ENCODE measurements at places on chromosomes 1 and 21.

- no peak overlapping the region for H3K4me3 ChIP-seq
- H3K27me3 ChIP-seq = no peaks in the 10 kb centered on the region
- no peak overlapping the region for H3K27ac ChIP-seq
- no peaks in the 10 kb centered on the region for H3K4me1 ChIP-seq
- H3K36me3 ChIP-seq = no peaks in the 10 kb centered on the region
Measured at GRCh38 chr1:50793521-50793920, 166.5 kb downstream of the FAF1 start.

DNA sequence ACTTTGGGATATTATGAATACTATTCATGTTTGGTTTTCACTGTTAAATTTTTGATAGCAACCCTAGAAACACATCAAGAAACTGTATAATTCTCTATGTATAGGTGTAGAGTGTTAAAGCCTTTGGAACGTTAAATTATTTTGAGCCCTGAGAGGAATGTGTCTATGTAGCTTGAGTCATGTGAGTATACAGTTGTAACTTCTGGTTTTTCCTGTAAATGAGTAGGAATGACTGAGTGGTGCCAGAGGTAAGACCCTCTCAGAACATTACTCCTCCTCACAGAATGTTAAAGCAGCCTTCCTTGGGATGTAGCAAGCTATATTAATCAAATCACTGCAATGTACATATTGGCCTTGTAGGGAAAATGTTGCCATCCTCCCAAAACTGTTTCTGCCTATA, 69.0 kb downstream of the C1orf21 start:
- H3K36me3 ChIP-seq = no peaks in the 10 kb centered on the region
- H3K4me1 ChIP-seq = no peaks in the 10 kb centered on the region
- H3K27me3 ChIP-seq = peaks cover 6% of the 10 kb centered on the region
- no peak overlapping the region for H3K27ac ChIP-seq
- no peak overlapping the region for H3K4me3 ChIP-seq

DNA sequence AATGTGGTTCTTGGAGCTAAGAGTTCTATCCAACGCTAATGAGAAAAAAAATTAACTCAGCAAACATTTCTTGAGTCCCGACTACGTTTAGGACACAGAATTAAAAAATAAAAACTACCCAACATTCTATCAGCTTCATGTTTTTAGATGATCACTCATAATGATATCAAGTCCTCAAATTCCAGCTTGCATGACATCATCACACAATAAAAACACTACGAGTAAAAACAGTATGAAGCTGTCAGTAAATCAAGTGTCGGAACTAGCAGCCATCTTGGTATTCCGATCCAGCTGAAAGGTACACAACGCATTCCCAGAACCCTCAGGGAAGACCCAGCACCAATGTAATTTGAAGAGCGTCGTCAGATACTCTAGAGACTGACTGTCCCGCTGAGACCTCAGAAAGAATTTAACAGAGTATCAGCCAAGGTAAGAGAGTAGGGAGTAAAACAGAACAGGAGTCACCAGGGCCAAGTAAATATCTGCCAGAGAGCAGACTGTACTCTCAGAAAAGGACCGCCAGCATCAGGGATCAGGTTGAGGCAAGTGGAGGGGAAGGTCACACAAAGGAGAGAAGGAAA, 57.0 kb downstream of the NRIP1 start:
- DNase-seq = no peak
- no peak overlapping the region for H3K27ac ChIP-seq
- H3K4me1 ChIP-seq = peaks cover 27% of the 10 kb centered on the region
- H3K27me3 ChIP-seq = no peaks in the 10 kb centered on the region

GRCh38 chr1:8256321-8256720, 61.6 kb upstream of the SLC45A1 start:
- no peak overlapping the region for H3K4me3 ChIP-seq
- peaks cover 2% of the 10 kb centered on the region for H3K4me1 ChIP-seq
- H3K27me3 ChIP-seq = peaks cover 9% of the 10 kb centered on the region

DNA sequence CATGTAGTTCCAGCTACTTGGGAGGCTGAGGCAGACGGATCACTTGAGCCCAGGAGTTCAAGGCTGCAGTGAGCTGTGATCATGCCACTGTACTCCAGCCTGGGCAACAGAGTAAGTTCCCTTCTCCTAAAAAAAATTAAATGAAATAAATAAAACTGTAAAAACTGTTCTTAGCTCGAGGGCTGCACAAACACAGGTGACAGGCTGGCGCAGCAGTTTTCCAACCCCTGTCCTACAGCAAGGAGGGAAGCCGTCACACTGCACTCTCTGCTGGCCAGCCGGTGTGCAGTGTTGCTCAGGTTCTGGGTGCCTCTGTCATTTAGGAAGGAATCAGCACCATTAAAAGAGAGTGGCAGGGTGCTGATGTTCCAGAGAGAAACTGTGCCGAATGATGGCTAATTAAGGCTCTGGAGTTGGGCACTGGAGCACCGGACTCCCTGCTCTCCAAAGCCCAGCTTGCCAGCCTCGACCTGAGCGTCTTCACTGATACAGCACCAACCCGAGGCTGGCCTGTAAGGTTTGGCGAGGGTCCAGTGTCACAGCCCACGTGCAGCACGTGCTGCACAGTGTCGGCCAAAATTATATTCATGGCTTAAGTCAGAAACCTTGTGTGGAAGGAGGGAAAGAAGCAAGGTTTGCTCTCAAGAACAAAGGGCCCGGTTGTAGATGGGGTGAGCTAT, 26.4 kb upstream of the KCNAB2 start:
- no peak overlapping the region for H3K4me3 ChIP-seq
- no peaks in the 10 kb centered on the region for H3K27me3 ChIP-seq
- peaks cover 5% of the 10 kb centered on the region for H3K4me1 ChIP-seq
- H3K36me3 ChIP-seq = peaks cover 29% of the 10 kb centered on the region
- peak overlapping the region; percentile 11 for H3K27ac ChIP-seq

- no peak for DNase-seq
- H3K27me3 ChIP-seq = peaks cover 5% of the 10 kb centered on the region
- H3K4me3 ChIP-seq = no peak overlapping the region
- H3K4me1 ChIP-seq = no peaks in the 10 kb centered on the region
- H3K27ac ChIP-seq = no peak overlapping the region
Measured at GRCh38 chr1:152884506-152884905, 6.4 kb downstream of the SMCP start.

DNA sequence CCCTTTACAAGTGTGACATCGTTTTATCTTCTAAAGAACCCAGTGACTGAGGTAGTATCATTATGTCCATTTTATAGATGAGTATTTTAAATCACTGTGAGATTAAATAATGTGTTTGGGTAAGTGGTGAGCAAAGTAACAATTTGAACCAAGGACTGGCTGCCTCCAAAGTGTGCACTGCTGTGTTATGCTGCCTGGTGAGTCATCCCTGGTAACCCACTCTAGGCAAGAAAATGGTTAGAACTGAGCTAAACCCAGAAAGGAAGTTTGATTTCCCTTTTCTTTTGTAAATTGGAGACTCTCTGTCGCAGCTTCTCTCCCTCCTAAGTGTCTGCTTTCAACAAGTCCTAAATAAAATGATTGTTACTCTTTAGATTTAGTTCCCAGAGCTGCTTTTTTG, 342.8 kb upstream of the KAZN start:
- no peak for DNase-seq
- H3K4me3 ChIP-seq = no peak overlapping the region
- H3K4me1 ChIP-seq = no peaks in the 10 kb centered on the region
- no peak overlapping the region for H3K27ac ChIP-seq

DNA sequence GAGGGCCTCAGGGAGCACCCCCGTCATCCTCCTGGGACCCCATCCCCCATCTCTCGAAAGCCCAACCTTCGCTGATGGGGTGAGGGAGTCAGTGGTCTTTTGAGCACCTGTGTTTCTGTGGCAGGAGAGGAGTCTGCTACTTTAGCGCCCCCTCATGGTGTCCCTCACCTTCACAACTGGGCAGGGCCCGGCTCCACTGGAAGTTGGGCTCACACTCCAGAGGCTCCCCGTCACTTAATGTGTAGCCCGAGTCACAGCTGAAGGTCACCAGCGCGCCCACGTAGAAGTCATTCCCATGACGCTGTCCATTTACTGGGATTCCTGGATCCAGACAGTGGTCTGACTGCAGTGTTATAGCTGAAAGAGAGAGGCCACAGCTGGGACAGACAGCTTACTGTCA, 139.5 kb upstream of the HMGB4 start:
- no peaks in the 10 kb centered on the region for H3K27me3 ChIP-seq
- no peaks in the 10 kb centered on the region for H3K4me1 ChIP-seq
- H3K4me3 ChIP-seq = no peak overlapping the region
- no peak for DNase-seq
- no peak overlapping the region for H3K27ac ChIP-seq

- peaks cover 9% of the 10 kb centered on the region for H3K27me3 ChIP-seq
- no peaks in the 10 kb centered on the region for H3K36me3 ChIP-seq
- H3K4me3 ChIP-seq = no peak overlapping the region
- H3K27ac ChIP-seq = no peak overlapping the region
- no peaks in the 10 kb centered on the region for H3K4me1 ChIP-seq
Measured at GRCh38 chr1:227255086-227255732, 63.1 kb downstream of the CDC42BPA start.

DNA sequence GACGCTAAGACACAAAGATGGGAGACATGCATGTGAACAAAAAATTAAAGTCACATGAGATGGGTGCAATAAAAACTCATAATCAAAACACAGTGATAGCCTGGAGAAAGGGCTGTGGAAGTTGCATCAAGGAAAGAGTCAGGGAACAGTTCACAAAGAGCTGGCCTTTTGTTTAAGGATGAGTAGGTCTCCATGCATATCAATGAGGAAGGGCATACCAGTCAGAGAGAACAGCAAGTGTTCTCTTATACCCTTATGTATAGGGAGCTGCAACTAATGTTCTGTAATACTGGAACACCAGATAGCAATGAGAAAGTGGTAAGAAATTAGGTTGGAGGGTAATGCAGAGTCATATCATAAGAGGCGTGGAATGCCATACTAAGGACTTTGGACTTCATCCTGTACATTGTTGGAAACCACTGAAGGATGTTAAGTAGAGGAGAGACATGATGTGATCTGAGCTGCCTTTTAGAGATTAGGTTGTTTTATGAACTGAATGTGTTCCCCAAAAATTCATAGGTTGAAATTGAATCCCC, 46.7 kb upstream of the SAMD13 start:
- no peak overlapping the region for H3K27ac ChIP-seq
- H3K36me3 ChIP-seq = no peaks in the 10 kb centered on the region
- no peak overlapping the region for H3K4me3 ChIP-seq
- no peak for DNase-seq

- H3K4me1 ChIP-seq = no peaks in the 10 kb centered on the region
- DNase-seq = no peak
- H3K27me3 ChIP-seq = peaks cover 10% of the 10 kb centered on the region
- no peak overlapping the region for H3K4me3 ChIP-seq
- H3K27ac ChIP-seq = no peak overlapping the region
- no peaks in the 10 kb centered on the region for H3K36me3 ChIP-seq
Measured at GRCh38 chr1:84291882-84292655, 9.4 kb upstream of the SAMD13 start.

DNA sequence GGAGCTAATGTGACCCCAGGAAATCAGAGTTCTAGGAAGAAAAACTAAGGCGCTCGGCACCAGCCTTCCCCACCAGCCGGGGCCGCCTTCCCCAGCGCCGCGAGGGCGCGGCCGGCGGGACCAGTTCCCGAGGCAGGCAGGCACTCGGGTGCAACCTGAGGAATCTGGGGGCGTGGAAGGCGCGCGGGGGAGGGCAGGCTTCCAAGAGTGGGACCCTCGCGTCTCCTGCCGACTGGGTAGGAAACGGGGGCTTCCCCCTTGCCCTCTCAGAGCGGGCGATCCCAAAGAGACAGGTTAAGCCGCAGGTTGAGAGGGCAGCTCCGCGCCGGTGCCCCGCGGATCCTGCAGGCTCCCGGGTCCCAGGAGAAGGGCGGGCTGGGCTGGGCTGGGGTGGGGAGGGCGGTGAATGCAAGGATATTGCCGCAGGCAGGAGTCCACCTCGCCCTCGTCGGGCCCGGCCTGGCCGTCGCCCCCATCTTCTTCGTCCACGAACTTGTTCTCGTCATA, 431 bp downstream of the ARPC5 start:
- H3K27me3 ChIP-seq = peaks cover 11% of the 10 kb centered on the region
- peaks cover 33% of the 10 kb centered on the region for H3K36me3 ChIP-seq
- DNase-seq = peak; percentile 38
- H3K4me1 ChIP-seq = peaks cover 39% of the 10 kb centered on the region

DNA sequence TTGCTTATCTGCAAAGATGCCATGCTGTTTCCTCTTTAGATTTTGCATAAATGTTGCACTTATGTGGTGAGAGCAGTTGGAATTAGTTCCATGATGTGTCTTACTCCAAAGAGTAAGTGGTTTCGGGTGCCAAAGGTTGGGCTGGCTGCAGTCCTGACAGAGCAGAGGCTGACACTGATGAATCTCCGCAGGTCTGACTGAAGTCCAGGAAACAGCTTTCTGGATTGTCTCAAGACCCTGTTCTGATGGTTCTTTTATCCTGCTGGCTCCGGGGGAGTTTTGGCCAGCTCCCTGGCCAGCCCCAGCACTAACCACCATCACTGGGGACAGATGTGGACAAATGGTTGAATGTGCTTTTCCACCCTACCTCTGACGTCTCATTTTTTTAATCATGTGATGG, 207.2 kb upstream of the KIAA0040 start:
- no peak for DNase-seq
- no peak overlapping the region for H3K27ac ChIP-seq
- peaks cover 7% of the 10 kb centered on the region for H3K27me3 ChIP-seq
- H3K36me3 ChIP-seq = no peaks in the 10 kb centered on the region
- no peaks in the 10 kb centered on the region for H3K4me1 ChIP-seq

- no peaks in the 10 kb centered on the region for H3K27me3 ChIP-seq
- peaks cover 13% of the 10 kb centered on the region for H3K36me3 ChIP-seq
- peaks cover 9% of the 10 kb centered on the region for H3K4me1 ChIP-seq
- no peak overlapping the region for H3K4me3 ChIP-seq
Measured at GRCh38 chr21:34185026-34185750, 111.8 kb downstream of the MRPS6 start.

- H3K27me3 ChIP-seq = peaks cover 2% of the 10 kb centered on the region
- no peak for DNase-seq
- H3K36me3 ChIP-seq = no peaks in the 10 kb centered on the region
- H3K4me3 ChIP-seq = no peak overlapping the region
Measured at GRCh38 chr1:244760471-244760870, 75.0 kb upstream of the COX20 start.

DNA sequence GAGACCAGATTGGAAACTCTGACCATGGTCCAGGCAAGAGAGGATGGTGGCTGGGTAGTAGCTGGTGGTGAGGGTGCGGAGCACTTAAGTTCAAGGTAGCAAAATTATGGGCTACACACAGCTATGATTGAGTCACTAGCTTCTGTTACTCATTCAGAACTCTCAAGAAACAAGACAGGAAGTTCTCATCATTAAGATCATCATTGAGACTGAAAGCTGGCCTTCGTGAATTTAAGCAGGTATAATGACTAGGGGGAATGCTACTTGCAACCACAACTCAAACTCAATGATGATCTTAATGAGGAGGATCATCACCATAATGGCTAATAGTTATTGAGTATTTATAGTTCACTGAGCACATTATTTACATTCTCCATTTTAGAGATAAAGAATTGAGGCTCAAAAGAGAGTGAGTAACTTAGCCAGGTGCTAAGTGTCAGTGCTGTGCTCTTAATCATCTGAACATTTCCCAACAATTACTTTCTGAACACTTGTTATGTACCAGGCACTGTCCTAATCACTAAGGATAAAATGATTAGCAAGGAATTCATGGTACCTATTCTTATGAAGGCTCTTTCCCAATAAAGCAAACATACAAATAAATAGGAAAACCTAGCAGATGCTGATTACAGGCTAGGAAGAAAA, 286.3 kb upstream of the C1orf105 start:
- H3K4me1 ChIP-seq = peaks cover 20% of the 10 kb centered on the region
- no peaks in the 10 kb centered on the region for H3K36me3 ChIP-seq
- peak overlapping the region; percentile 14 for H3K27ac ChIP-seq
- no peaks in the 10 kb centered on the region for H3K27me3 ChIP-seq
- DNase-seq = no peak

Data from activated T-helper 2 cell treated with anti-CD3 and anti-CD28 coated beads, Interferon-gamma antibody, Interleukin-2, Interleukin-4, amounts not matched to agents 10 μg/mL and 5 μg/mL and 100 μg/mL, durations not matched to agents 14 hours and 24 hours and 36 hours (primary cell).